ENCODE measurements at places on chromosomes 3 and 15. TPM values are rescaled to one million over a fixed set of nuclear protein-coding genes. Genes with fewer than 3 reads are reported as not detected.

GRCh38 chr15:45326741-45327140 lies 51.6 kb downstream of the GATM start:
- H3K27ac ChIP-seq: no peak overlapping the region
- H3K36me3 ChIP-seq: no peaks in the 10 kb centered on the region
- H3K4me1 ChIP-seq: no peaks in the 10 kb centered on the region
- no peak overlapping the region for H3K4me3 ChIP-seq
- DNase-seq: no peak

DNA sequence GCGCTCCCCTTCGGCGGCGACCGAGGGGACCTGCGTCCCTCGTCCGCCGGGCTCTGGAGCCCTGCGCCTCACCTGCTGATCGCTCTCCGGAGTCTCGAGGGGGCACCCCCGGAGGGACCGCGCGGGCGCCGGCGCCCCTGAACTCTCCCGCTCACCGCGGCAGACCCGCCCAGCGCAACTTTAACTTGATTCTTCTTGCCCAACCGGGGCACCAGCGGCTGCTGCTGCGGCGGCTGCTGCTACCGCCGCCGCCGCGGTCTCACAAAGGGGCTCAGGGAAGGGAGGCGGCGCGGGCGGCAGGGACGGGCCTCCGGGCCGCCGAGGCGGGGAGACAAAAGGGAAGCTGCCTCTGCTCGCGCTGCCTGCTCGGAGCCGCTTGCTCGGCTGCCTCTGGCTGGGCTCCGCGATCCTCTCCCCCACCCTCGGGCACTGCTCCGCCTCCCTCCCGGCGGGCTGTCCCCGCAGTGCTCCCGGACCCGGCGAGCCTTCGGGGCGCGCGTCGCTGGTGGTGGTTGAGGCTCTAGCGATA lies at the start of gene PPM1L:
Gene PPM1L (plus strand): TSS at position 456 of the 529 bp plus-strand sequence.
- H3K27ac ChIP-seq: peak within 1 kb of the TSS; percentile 90
- H3K36me3 ChIP-seq: no peaks in the 10 kb centered on the region
- peaks cover 12% of the 10 kb centered on the region for H3K27me3 ChIP-seq
- peak within 1 kb of the TSS; percentile 95 for H3K4me3 ChIP-seq
- peaks cover 26% of the 10 kb centered on the region for H3K4me1 ChIP-seq

DNA sequence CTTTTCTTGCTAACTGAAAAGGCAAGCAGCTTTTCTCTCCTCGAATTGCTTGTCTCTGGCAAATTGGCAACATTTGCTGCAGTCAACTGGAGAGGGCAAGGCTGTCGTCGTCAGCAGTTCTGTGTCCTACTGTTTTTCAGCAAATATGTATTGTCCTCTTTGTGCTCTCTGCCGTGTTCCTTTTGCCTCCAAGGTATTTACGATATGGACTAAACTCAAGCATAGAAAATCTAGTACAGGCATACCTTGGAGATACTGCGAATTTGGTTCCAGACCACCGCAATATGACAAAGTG lies 558 bp upstream of the SLC30A4 start:
- peaks cover 21% of the 10 kb centered on the region for H3K4me1 ChIP-seq
- H3K27ac ChIP-seq: no peak overlapping the region
- no peaks in the 10 kb centered on the region for H3K27me3 ChIP-seq
- peaks cover 2% of the 10 kb centered on the region for H3K36me3 ChIP-seq
- peak overlapping the region; percentile 78 for H3K4me3 ChIP-seq

- no peak for DNase-seq
- H3K27ac ChIP-seq: no peak overlapping the region
- no peaks in the 10 kb centered on the region for H3K4me1 ChIP-seq
- H3K4me3 ChIP-seq: no peak overlapping the region
- no peaks in the 10 kb centered on the region for H3K27me3 ChIP-seq
Observed at GRCh38 chr3:168608926-168609325, 513.2 kb upstream of the GOLIM4 start.

Gene CCK
- not detected for total RNA-seq

Gene TRIM42
- not detected for total RNA-seq

All from activated CD4-positive, alpha-beta memory T cell treated with anti-CD3 and anti-CD28 coated beads for 36 hours (primary cell).